ENCODE measurements at places on chromosomes 3 and 15.
A peak's percentile ranks its signal among the peaks of the same experiment; 100 is the strongest.

DNA sequence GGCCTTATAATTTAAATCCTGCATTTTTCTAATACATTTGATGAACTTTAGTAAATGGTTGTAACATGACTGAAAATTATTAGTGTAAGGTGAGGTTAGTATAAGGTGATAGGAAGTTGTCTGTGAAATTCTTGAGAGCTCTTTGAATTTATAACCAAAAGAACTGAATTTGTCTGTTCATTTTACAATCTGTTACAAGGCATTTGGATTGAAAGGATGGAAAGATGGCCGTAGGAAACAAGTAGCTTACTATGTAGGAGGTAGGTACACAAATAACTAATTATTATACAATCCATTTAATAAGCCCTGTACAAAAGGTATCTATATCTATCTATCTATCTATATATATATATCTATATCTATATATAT lies 6.6 kb downstream of the DIPK2A start:
- DNase-seq = no peak

DNA sequence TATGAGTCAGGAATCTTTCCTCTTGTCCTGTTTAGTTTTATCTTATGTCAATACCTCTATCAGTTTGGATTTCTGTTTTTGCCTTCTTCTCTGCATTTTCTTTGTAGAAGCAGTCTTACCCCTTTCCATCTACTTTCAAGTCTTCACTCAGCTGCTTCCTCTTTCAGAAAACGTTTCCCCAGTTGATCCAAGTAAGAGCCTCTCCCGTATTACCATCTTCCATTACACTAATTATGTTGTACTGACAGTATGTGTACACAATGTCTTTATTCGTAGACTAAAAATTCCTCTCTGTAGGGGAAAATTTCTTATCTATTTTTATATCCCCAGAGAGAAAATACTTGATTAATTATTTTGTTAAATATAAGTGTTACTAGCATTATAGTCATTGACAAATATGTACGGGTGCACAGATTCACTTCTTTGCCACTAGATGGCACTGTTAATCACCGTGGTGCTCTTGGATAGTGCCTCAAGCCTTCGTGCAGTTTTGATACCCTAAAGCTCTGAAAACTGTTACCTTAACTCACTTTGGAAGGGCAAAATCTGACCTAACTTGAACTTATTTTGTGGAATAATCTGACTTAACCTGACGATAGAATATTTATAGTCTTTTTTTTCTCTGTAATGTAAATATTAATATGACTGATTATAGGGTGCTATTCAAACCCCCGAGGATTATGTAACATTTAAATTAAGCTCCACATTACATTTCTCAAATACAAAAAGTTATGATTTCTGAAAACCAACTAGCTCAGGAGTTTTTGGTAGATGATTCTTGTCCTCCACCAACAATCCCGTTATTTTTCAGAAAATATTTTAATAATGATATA lies 74.2 kb upstream of the POU1F1 start:
- no peak for DNase-seq

DNA sequence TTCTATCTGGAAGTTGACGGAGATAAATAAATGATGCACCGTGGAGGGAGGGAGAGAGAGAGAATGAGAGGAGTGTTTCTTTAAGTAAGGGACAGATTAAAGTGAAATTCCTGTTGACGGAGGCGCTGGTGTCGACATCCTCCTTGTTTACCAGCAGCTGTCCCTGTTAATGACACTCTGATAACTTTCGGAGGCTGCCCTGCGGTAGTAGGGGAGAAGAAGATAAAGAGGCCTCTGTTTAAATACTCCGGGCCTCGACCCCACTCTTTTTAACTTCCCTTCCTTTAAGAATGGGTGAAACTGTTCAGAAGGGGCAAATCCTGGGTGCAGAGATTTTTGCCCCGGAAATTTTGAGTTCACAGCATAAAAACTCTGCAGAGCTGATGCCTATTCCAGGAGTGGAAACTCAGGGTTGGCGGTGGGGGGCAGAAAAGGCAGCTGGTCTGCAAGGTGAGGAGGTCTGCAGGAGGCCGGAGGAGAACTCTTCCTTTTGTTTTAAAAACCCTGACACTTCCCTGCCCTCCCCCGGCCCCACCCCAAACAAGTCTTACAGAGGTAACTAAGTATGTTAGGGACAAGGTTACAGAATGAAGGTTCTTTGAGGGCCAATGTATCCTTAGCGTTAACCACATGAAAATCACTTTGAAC lies 276.6 kb upstream of the NR2F2 start:
- peak; percentile 12 for DNase-seq

DNA sequence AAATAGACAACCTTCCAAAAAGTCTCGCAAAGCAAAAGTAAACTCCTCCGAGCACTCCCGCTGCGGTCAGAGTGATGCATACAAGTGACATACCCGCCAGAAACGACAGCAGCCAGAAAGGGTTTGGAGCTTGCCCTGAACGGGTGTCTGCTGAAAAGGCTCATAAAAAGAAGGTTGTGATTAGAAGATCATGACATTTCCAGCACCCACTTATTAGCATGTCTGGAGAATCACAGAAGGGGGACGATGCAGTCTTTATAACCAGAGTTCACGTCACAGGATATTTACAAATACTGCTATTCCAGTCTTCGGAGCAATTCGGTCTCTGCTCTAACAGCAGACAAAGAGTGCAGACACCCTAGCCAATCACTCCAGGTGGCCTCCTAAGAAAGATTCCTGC lies 59.1 kb upstream of the FRMD4B start:
- DNase-seq = no peak

DNA sequence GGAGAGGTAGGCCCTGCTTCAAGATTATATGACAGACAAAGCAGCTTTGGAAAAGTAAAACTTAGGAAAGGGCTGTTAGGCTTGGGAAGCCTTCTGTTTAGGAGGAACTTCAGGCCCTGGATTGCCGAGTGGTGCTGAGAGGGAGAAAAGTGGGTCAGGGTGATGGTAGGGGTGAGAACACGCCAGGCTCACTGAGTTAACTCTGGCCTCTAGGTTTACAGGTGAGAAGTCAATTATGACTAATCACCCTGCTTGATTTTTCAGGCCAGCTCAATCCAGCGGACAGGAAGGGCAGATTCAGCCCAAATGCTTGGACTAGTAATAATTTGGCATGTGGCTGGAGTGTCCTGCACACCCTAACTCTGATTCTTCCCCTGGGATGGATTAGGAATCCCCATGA lies 365.1 kb upstream of the LMCD1 start:
- DNase-seq = no peak

DNA sequence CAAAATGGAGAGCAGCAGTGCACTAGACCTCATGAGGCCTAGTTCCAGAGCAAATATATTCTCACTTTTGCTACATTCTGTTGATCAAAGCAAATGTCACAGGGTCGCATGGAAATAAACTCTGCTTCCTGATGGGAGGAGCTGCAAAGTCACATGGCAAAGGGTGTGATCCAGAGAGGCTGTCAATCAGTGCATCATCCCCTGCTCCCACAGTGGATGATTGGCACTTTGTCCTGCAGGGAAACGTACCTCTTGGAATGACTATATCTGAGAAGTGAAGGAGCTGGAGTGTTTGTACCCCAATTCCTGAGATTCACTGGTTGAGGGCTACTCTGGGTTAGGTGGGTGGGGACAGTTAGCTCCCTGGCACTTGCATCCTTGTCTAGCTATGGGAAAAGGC lies 195.1 kb upstream of the CTDSPL start:
- no peak for DNase-seq

DNA sequence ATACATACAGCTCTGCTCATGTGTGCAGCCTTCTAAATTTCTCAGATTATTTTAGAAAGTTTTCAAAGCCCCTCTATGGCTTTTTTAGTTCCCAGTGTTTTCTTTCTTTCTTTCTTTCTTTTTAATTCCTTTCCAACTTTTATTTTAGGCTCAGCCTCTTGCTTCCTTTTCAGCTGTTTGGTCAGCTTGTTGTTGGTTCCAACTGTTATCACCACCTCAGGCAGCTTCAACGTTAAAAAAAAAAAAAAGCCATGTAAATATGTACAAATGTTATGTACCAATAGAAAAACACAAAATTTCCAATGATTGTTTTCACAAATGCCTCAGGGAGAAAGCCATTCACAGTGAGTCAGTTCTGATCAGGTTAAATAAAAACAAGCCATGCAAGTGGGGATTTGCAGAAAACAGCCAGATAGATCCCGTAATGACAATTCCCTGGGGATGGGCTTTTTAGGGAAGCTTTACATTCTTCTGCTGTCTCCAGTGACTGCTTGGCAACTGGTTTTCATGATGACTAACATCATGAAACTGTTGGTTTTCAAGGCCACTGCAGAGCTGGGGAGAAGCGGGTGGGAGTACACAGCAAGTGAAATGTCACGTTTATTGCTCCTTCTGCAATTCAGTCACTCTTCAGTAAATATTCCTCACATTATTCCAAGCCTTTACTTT lies 908.4 kb downstream of the EPHA3 start:
- DNase-seq = no peak

GRCh38 chr15:42605796-42606195 lies 30.4 kb downstream of the STARD9 start:
- no peak for DNase-seq

DNA sequence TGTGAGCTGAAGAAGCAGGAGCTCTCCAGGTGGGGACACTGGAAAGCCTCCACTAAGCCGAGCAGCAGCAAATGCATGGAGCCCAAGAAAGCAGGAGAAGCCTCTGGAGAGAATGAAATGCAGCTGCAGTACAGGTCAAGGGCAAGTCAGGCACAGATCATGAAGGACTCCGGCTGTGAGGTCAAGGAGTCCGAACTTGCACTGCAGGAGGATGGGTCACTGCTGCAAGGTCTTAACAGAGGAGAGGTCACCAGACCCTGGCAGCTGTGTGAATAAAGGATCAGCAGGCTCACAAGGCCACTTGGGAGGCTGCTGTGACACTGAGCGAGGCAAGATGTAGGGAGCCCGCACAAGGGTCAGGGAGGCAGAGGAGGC lies 24.7 kb upstream of the SLC41A3 start:
- no peak for DNase-seq

- DNase-seq = no peak
Measured at GRCh38 chr15:66482539-66482938, 15.0 kb downstream of the SNAPC5 start.

- no peak for DNase-seq
Measured at GRCh38 chr15:39251413-39252133, 329.3 kb upstream of the THBS1 start.

DNA sequence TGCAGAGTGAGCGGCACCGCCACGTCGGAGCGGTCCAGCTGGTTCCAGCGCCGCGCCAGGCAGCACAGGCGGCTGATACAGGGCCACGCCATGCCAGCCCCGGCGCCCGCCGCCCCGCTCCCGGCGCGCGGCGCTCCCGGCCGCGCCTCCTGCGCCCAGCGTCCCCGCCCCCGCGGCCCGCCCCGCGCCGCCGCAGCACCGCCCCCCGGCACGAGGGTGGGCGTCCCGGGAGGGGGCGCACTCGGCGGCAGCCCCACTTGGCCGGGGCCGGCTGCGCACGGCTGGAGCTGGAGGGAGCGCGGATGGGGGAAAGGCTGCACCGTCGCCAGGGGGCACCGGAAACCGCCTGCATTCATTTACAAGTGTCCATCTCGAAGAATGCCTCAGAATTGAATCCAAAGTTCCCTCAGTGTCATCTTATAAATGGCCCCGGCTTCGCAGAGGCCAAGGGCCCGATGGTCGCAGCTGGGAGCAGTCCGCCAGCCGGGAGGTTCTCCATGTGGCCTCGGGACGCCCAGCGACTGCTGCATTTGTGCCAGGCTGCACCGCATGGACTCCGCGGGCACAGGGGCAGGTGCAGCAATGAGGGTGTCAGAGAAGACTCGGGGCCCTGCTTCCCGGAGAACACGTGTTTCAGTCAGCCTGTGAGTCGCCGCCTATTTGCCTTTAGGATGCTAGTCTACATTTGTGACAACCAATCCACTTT lies at the start of gene MAP6D1:
Gene MAP6D1 (minus strand): TSS at position 122 of the 706 bp plus-strand sequence. CDS start 30 bp downstream, at position 92.
- peak; percentile 68 for DNase-seq

DNA sequence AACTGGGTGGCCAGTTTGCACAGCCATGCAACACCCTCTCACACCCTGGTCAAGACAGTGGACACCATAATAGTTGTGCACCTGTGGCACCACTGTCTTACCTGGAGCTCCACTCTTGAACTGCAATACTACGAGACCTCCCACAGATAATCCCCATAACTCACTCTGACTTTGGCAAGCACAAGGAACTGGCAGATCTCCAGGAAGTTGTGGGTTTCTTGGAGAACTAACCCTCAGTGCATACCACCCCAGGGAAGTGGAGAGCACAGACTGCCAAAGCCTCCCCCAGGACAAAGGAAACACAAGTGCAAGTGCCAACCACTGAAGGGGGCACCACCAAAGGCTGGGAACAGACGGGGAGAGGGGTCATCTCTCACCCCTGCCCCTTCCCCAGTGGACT lies 318.6 kb downstream of the SUCLG2 start:
- DNase-seq = no peak

- DNase-seq = peak; percentile 70
Measured at GRCh38 chr15:28975766-28976179, 90.0 kb downstream of the APBA2 start.

DNA sequence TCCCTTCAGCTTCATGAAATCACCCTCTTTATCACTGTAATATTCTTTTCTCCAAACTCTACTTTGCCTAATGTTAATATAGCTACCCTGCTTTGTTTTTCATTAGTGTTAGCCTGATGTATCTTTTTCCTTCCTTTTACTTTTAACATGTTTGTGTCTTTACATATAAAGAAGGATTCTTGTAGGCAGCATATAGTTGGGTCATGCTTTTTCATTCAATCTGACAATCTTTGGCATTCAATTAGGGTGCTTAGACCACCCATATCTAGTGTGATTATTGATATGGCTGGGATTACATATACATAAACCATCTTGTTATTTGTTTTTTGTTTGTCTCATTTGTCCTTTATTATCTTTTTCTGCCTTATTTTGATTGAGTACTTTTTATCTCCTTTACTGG lies 34.9 kb upstream of the HEG1 start:
- no peak for DNase-seq

GRCh38 chr3:128847666-128848370 lies 31.6 kb upstream of the ACAD9 start:
- DNase-seq = no peak

GRCh38 chr15:69414701-69415167 lies 585 bp downstream of the KIF23 start:
- DNase-seq = peak; percentile 35

- no peak for DNase-seq
Measured at GRCh38 chr3:196287090-196287439, 461 bp downstream of the PCYT1A start.

DNA sequence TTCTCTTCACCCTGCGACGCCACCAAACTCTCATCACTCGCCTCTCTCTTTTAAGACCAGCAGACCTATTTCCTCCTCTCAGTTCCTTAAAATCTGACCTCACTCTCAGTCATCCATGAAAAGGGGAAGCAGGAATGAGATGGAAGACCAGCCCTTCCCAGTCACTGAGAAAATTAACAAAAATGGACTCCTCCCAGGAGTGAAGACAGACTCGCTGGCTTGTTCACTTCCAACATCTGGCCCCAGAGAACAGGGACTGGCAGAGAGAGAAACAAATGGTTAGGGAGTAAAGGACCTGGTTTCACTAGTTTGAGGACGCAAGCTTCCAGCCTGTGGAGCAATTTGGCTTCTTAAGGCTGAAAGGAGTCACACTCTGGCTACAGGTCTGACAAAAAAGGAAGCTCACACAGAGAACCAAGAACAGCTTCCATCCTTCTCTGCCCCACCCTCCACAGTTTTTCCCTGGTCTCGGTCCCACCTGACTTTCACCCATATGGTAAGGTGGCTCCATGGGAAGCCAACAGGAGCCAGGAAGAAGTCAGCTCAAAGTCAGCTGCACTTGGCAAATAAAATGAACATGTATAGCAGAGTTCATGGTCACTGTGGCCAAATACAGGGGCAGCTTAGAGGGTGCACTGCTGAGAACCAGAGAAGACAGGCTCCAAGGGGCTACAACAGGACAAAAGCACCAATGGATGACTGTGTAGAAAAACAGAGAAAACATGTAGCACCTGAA lies 57.2 kb downstream of the ITGB5 start:
- DNase-seq = no peak
